ENCODE measurements at places on chromosomes 12 and 14.
A peak's percentile ranks its signal among the peaks of the same experiment; 100 is the strongest.

GRCh38 chr12:53053218-53054111 lies 3.6 kb downstream of the TNS2 start:
- DNase-seq: peak; percentile 77

GRCh38 chr12:128606970-128607369 lies 216.8 kb downstream of the SLC15A4 start:
- DNase-seq: no peak

DNA sequence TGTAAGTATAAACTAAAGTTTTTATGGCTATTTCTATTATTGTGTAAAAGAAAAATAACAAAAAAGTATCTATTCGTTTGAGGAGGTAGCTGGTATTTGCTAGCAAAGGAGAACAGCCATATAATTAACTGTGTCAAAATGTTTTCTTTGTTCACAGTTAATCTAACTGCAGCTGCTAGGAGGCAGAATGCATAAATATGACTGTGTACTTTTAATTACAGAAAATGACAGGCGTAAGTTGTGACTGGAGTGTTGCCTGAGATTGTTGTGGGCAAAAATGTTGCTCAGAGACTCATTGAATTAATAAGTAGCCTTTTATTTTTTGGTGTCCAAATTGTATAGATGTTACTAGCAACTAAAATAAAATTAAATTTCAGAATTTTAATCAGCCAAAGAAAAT lies 33.5 kb downstream of the PTPRO start:
- DNase-seq: no peak

- DNase-seq: no peak
Observed at GRCh38 chr14:62181591-62181990, 419.4 kb downstream of the SNAPC1 start.

DNA sequence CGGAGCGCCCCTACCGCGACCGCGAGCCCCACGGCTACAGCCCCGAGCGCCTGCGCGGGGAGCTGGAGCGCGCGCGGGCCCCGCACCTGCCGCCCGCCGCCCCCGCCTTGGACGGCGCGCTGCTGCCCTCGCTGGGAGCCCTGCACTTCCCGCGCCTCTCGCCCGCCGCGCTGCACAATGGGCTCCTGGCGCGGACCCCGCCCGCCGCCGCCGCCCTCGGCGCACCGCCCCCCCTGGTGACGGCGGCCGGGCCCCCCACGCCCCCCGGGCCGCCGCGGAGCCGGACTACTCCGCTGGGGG lies 27.0 kb downstream of the LRCOL1 start:
- DNase-seq: no peak

DNA sequence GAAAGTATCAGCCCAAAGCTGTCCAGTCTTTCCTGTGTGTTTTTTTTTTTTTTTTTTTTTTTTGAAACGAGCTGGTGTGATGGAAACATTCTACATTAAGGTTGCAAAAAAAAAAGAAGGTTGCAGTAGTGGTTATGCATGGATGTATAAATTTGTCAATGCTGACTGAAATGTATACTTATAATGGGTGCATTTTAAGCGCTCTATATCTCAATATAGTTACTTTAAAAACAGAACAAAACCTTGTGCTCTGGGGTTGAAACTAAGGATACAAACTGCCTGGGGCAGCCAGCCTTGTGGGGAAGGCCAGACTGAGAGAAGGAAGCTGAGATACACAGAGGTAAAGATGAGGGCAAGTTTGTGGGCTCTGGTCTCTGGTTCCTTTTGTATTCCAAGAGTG lies 87.3 kb upstream of the RMST start:
- no peak for DNase-seq

DNA sequence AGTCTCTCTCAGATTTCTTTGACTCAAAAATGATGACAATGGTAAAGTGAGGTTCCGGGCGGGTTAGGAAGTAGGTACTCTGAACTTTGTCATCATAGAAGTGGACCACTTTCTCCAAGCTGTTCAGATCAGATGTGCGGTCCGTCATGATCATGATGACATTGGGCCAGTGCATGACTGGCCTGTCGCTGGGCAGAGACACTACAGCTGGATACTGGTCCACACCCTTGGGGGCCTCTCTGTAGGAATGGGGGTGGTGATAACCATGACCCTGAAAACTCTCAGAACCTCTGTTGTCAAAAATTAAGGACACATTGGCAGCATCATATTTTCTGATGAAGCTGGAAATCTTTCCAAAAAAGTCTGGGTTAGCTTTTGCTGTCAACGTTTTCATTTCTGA lies 28.2 kb downstream of the KICS2 start:
- no peak for DNase-seq

GRCh38 chr14:53493320-53493719 lies 340.2 kb upstream of the DDHD1 start:
- DNase-seq: no peak

DNA sequence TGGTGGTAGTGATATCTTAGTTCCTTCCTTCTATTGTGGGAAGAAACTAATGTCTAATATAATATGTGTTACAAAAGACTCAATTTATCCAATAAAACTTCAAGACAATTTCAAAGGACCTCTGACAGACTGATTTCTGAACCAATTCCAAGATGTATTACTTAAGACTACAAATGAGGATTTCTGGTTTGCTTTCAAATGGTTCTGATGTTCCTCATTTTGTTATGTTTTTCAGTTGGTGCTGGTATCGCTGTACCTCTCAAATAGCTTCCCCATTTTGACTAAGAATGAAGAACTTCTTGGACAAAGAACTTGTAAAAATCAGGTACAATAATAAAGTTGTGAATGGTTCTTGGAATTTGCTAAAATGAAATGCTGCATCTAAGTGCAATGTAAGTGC lies 19.4 kb upstream of the MBIP start:
- DNase-seq: no peak

GRCh38 chr12:8031872-8032241 lies 659 bp upstream of the FOXJ2 start:
- DNase-seq: no peak

DNA sequence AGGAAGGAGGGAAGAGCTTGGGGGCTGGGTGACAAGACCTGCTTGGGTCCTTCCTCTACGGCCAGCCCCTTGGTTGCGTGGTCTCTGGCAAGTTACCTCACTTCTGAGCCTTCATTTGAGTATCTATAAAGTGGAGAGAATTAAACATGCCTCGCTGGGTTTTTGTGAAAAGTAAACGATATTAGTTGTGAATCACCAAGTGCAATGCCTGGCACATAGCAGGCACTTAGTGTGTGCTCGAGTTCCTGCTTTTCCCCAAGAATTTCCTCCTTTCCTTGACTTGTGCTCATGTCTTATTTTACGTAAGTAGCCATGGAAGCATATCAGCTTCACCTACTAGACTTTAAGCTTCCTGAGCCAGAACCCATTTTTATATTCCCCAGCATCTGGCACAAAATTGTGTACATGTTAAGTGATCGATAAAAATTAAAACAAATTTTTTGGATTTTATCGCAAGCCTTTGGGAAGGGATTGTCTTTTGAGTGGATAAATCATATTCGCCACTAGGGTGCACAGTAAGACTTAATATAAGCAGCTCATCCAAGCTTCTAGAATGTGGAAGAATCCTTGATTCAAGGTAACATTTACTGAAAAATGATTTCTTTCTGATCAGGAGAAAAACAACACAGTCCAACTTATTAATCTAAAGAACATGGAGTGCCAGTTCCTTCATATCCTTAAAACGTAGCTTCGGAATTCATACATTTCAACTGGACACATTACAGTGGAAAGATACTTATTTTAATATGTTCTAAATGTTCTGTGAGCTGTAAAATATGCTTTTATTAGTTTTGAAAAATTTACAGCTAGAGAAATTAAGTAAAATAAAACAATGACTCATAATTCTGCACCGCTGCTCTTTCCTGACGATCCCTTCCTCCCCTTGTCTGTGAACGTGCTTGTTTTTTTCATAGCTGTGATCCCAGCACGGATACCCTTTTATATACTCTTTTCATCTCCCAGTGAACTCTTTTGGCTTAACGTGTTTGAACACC lies 62.0 kb downstream of the SLC25A47 start:
- DNase-seq: peak; percentile 64

GRCh38 chr12:97764700-97765099 lies 302.1 kb downstream of the RMST start:
- no peak for DNase-seq

DNA sequence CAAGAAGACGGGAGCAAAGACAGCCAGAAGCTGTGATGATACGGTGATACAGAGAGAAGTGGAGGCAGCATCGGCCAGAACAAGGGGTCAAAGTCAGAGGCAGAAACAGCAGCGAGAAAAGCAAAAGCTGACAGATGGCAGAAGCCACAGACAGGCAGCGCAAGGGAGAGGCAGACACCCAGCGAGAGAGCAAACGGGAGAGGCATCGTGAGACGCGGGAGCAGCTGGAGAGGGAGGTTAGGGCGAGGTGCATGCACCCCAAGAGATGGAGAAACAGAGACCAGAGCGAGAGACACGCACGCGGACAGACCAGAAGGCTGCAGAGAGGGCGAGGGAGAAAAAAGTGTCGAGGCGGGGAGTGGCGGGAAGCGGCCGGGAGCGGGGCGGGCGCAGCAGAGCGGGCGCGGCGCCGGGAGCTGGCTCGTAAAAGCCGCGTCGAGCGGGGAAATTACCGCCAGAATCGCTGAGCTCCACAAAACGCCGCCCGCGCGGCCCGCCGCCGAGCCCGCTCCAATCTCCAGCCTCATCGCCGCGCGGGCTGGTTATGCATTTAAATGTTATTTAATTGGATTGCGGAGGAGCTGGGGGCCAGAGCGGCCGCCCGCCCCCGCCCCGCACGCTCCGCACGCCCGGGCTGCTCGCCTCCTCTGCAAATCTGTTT lies 15.6 kb downstream of the SMUG1 start:
- DNase-seq: peak; percentile 13

DNA sequence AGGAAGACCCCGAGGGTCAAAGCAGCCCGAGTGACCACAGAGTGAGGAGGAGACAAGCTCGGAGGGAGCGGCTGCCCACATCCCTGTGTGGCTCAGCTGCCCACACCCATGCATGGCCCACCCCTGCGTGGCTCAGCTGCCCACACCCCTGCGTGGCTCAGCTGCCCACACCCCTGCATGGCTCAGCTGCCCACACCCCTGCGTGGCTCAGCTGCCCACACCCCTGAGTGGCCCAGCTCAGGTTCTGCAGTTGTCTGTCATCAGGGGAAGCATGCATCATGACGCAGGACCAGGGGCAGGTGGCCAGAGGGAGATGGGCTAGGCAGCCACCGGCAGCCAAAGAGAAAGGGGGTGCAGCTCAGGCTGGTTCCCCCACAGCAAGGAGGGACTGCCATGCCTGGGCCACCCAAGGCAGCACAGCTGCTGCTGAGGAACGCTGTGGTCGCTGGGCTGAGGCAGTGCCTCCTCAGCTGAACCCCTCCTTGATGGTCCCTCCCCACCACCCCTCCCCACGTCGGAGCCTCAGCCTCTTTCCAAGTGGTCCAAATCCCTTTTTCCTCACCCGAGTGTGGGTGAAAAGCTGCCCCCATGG lies 33.3 kb upstream of the NUDT14 start:
- DNase-seq: no peak

DNA sequence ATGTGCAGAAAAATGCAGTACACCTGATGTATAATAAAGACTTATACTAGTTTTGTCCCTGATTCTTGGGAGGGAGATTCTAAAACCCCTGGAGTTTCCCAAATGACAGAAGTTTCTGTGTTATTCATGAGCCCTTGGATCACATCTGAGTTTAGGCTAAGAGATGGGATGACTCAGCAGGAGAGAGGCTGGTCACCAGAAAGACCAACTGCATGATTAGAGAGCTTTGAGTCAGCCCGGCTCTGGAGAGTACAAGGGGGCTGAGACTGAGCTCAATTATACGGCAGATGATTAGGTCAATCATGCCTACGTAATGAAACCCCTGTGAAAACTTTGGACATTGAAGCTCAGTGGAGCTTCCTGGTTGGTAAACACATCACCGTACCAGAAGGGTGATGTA lies 174.2 kb downstream of the SSPN start:
- DNase-seq: peak; percentile 91

DNA sequence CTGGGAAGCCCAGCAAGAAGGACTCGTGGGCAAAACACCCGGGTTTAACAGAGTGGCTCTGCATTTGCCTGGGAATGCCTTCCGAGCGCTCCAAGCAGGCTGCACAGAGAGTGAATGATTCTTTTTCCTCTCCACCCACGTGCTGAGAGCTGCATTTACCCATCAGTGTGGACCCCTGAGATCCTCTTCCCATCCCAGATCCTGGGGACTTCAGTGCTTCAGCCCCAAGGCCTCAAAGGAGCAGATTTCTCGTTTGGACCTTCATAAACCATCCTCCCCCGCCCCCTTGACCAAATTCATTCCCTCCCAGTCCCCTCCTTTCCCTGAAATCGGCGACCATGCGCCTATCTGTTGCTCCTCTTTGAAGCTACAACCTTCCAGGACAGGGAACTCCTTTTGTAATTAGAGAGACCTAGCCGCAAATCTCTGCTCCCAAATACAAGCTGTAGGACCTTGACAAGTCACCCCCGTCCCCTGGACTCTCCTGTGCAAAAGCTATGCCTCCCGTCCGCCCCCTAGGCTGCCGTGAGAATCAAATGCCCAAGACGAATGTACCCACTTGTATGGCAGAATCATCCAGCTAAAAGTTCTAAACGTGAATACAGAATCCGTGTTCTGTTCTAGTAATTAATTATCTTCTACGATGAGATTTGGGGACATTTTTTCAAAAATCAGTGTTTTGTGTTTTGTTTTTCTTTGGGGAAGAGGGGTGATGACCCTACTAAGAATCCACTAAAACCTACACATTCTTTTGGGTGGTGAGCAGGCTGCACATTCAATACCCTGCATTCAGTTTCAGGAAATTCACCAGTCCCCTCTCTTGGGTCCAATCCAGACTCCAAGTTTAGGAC lies 8.8 kb downstream of the TBX5 start:
- DNase-seq: no peak

DNA sequence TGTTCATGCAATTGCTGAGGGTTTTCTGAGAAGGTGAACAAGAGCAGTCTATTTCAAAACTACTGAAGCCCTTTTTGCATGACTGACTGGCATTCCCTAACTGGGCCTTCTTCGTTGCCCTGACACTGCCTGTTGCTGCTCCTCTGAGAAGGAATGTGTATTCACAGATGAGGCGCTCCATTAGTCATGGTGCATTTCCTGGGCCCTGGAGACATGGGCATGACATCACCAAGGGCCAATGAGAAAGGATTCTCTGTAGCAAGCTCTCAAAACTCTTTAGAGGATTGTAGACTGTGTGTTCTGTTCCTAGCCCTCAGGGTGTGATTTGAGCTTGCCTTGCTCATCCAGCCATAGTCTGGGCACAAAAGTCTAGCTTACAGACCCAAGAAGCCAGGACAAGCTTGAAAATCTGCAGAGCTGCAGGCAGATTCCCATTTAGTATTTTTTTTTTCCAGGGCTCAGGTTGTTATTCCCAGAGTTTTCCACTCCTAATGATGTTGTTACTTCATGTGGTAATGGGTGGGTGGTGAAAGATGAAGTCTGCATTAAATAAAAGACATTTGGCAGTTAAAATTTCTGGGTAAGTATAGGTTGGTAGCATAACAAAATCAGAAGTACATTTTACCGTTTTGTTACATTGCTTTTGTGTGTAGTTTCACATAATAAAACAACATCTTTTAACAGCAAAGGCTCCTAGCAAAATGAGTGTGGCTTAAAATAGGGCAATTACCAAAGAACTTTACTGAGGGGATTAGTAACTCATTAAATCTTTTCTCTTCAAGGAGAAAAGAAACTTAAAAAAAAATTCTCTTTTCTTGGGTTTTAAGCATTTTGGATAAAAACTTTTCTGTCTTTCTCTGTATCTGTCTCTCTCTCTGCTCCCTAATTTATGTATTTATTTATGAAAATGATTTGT lies 318.4 kb downstream of the RAD51B start:
- peak; percentile 100 for DNase-seq
